ENCODE measurements at places on chromosomes 6 and 20. TPM values are rescaled to one million over a fixed set of nuclear protein-coding genes. Genes with fewer than 3 reads are reported as not detected.

BANF2 gene
- not detected for total RNA-seq

TUBB1 gene
- 0.25 TPM for total RNA-seq

KIF3B gene
- total RNA-seq: 19.3 TPM

SOBP gene
- total RNA-seq: 1.7 TPM

SOX18 gene
- total RNA-seq: 8.1 TPM

HEY2 gene
- total RNA-seq: 2.3 TPM

- no peak for DNase-seq
These were observed 18.5 kb downstream of the CD2AP start for GRCh38 chr6:47495954-47496545.

DNA sequence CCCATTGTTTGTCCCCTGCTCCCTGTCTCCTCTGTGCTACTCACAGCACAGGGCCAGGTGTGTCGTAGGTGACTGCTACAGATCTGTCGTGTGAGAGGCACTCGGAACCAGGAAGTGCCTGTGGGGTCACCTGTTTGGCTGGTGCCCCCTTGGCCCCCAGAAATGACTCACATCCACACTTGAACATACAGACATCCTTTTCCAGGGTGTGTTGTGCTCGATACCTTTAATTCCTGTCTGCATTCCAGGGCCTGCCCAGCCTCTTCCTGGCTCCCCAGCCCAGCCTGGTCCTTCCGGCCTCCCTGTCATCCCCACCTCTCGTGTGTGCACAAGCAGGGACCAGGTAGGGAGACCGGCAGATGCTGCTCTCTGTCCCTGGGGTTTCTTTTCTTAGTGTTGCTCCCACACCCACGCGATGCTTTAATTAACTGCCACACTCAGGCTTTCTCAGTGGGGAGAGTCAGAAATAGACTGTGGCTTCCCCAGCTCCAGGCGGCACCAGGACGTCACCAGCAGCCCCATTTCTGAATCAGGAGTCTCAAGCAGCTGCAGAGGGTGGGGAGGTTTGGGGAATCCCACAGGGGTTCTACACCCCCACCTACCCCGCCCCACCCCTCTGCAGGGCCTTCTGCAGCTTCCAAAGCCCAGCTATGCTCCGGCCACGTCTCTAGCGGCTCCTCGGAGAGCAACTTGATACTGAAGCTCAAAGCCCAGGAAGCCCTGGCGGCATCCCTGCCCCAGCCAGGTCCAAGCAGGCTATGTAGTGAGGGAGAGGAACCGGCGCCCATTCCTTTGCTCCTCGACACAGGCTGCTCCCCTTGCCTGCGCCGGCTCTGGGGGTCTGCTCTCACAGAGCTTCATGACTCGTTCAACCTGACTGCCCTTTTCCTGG is 102.2 kb downstream of the SYCP2 start:
- DNase-seq: peak; percentile 29

- DNase-seq: no peak
These were observed 44.9 kb downstream of the PREX1 start for GRCh38 chr20:48782901-48783308.

DNA sequence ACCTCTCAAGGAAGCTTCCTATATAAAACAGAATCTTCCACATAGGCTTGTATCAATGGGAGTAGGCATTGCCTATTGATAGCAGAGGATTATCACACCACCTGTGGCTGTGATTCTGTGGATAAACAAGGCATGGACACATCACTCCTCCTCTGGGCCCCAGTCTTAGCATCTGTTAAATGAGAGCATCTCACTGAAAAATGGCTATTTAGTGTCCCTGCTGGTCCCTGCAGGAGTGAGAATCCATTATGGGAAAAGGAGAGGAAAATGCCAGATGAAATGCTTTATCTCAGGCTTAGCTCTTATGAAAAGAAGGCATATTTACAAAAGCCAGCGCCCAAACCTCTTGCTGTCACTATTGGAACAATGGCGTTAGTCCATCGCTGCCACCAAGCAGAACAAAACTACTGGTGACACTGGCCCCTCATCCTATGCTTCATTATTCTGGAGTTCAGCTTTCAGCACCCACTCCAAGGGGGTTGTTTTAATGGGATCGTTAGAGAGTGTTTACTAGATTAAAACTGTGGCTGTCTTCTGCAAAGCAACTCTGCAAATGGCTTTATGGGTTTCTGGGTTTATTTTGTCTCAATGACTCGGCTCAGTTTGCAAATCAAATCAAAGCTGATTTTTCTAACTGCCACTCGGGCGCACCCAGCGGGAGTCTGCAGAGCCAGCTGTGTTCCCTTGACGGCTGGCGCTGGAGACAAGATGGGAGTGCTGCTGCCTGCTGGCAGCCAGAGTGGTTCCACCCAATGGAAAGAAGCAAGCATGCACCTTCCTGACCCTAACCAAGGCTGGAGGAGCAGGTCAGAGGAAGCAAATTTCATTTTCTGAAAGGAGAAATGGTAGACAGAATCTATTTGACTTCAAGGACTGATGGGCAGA is 658.8 kb upstream of the CHD6 start:
- no peak for DNase-seq

DNA sequence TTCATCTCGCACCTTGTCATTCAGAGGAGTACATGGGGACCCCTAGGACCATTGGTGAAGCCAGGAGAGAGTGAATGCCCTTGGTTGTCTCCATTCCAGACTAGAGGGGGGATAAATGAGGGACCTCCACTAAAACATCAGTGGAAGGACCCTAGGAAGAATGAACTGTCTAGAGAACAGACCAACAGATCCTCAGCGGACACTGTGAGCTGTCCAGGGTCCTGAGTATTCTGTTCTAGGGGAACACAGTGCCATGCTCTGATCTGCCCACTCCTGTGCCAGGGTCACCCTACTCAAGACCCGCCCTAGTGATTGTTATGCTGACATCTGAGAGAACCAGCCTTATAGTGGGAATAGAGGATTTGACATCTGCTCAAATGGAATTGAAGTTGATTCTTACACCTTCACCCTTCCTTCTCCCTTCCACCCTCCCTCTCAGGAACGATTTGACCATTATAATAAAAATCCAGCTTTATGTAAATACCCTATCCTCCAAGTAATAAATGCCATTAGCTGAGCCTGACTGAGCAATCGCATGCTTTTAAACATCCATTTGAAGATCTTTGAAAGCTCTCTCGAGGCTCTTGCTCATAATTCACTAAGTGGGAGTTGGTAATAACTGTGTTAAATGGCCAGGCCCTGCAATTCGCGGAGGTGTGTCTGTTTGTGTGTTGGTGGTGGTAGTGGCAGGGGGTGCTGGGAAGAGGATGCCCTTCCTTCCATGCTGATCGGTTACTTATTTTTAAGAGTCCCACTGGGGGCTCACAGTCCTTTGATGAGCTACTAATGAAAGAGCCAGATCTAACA is 43.6 kb upstream of the SLC32A1 start:
- no peak for DNase-seq

DNA sequence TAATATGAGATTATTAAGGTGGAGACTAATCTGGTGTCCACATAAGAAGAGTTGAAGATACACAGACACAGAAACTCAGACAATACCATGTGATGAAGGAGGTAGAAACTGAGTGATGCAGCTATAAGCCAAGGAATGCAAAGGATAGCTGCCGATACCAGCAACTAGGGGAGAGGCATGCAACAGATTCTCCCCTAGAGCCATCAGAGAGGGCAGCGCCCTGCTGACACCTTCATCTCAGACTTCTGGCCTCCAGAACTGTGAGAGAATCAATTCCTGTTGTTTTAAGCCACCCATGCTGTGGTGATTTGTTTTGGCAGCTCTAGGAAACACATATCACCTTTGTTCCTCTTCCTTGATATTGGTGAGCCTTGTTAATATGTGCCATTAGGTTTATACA is 41.5 kb downstream of the STXBP5 start:
- no peak for DNase-seq

DNA sequence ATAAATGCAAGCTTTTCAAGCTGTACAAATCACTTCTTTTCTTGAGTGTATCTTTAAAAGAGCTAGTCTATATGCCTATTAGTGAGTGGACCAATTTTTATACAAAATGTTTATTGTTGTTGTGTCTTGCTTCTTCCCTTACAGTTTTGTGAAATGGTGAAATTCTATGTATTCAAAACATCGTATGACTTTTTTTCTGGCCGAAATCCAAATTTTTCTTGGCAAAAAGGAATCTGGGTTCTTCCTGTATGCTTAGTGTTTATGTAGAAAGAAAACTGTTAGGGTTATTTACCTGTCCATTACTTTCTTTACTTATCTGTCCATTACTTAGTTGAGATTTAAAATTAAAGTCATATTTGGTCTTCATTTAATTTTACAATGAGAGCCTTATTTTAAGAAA is 153.9 kb downstream of the MMS22L start:
- no peak for DNase-seq

DNA sequence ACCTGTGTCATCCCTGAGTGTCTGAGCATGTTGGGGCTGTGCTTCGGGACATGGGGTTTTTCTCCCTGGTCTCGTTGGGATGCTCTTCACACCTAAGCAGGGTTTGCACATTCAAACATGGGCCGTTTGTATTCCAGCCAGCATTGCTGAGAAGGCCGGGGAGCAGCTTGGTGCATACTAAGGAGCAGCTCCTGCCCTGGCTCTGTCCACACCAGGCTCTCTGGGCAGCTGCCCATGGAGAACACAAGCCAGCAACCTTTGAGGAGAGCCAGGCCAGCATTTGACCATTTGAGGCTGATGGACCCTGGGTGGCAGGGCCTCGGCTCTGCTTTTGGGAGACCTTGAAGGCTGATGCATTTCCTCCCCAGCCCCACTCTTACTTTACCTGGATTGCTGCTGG is 92.1 kb downstream of the PHACTR3 start:
- DNase-seq: no peak

GRCh38 chr6:167826230-167826895 is 348 bp upstream of the AFDN start:
- peak; percentile 84 for DNase-seq

DNA sequence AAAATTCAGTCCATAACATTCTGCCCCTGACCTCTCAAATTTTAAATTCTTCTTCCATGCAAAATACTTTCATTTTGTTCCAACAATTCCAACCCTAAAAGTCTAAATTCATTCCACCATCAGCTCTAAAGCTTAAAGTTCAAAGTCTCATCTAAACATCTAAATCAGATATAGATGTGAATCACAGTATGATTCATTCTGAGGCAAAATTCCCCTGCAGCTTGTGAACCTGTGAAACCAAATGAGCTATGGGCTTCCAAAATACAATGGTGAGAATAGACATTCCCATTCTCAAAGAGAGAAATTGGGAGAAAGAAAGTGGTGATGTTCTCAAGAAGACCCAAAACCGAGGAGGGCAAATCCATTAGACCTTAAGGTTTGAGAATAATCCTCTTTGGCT is 309.8 kb downstream of the HIVEP2 start:
- no peak for DNase-seq

- DNase-seq: no peak
These were observed 37.4 kb downstream of the RFPL4B start for GRCh38 chr6:112384511-112384910.

DNA sequence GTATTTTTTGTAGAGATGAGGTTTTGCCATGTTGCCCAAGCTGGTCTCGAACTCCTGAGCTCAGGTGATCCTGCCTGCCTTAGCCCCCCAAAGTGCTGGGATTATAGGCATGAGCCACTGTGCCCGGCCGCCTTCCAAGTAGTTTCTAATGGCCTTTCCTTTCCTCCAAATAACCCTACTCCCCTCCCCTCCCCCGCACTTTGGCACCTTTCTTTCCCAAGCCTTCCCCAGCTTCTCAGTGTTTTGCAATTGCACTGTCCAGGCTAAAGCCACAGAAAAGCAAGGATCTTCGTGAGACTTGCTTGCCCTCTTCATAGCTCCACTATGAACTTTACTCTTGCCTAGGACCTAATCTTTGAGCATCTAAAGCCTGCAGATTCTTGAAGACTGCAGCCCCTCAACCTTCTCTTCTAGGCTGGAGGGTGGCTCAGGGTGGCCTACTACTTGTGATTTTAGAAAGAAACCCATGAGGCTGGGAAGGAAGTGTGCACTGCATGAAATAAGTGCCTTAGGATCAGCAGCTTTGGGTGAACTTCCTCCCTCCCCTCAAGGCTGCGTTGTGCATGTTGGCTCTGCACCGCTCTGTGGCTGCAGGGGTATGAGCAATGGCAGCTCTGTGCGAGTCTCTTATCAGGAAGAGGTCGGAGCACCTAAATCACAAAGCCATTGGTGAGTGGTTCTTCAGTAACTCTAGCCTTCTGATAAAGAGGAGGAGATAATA is 152.4 kb upstream of the SNX9 start:
- DNase-seq: no peak

- no peak for DNase-seq
These were observed 516.5 kb downstream of the PRKN start for GRCh38 chr6:162211022-162211421.

DNA sequence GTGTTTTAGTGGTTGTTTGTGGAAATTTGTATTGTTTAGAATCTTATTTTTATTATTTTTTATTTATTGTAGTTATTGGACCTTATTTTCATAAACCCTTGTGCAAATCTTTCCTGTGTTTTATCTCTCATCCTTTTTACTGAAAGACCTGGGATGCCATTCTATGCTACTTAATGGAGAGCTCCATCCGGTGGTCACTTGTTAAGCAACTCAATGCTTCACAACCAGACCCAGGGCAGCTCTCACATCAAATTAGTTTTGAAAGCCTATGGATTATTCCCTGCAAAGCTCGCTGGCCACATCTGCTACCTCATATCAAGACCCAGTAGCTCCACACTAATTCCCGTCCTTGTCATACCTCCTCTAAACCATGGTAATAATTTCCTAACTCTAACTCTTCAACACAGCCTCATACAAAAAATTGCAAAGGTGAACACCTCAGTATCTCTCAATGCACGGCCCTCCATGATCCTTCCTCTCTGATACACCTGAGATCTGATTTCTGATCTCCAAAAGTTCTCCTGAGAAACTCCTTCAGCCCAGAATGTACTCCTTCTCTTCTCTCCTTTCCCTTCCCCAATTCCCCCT is 296.6 kb upstream of the MANEA start:
- DNase-seq: no peak

Data from left lobe of liver (tissue), 2 donors.